ENCODE measurements at places on chromosomes 3 and 15.

DNA sequence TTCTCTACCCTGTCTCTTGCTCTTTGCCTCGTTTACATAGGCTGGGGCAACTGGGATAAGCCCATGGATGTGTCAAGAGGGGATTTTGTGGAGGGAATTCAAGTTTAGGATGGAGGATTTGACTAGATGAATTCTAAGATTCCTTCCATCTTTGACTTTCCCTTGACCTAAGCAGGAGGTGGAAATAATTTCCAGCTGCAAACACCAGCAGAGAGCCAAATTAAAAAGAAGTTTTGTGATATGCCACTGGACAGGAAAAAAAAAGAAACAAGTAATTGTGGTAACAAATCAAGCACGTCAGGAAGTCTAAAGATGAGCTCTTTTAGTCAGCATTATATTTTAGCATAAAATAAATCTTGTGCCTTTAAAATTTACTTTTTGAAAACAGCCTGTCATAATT, 49.8 kb downstream of the KCNMB2 start:
- DNase-seq: no peak

DNA sequence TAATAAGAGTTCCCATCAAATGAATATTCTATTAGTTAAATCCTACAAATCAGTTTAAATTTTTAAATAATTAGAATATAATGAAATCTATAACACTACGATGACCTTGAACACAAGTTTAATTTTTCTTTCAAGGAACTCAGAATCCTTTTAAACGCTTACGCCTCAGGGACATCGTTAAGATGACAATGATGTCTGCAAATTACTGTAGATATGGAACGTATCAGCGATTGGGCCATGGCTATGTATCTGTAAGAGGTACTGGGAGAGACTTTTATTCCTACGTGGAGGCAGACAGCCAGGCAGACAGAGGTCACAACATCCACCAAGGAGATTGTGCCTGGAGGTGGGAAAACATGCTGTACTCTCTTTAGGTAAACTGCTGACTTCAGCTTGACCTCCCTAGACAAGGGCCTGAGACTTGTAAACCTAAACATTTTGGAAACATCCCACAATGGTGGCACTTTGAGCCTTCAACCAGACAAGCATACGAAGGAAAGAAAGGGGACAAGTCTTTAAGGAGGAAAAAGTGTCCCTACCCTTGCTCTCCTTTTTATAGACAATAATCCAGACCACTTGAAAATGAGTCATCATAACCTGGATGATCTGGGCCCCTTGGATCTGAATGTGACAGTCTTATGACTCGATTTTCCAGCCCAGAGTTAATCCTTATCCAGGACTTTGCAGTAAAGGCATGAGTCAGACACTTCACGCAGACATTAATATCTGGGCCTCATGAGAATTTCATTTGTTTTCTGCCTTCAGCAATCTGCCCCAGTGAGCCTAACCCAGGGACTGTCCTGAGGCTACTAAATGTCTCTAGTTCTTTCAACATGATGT, 6.8 kb upstream of the LDHAL6B start:
- DNase-seq: peak; percentile 78

DNA sequence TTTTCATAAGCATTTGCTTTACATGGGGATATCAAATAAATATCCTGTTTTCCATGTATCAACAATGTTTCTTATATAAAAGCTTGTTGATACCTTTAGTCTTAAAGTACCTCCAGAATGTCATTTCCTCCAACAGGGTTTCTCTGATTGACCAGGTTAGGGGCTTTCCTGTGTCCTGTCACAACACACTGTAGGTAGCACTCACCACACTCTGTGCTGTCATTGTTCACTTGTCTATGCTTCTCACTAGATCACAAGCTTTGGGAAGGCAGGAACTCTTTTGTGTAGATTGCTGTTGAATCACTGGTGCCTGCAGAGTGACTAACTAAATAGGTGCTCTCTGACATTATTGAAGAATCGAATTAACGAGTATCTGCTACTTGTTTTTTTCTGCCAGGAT, 49.8 kb downstream of the USP50 start:
- DNase-seq: no peak

- peak; percentile 35 for DNase-seq
These were observed 41.5 kb downstream of the HRH1 start for GRCh38 chr3:11195721-11196332.

DNA sequence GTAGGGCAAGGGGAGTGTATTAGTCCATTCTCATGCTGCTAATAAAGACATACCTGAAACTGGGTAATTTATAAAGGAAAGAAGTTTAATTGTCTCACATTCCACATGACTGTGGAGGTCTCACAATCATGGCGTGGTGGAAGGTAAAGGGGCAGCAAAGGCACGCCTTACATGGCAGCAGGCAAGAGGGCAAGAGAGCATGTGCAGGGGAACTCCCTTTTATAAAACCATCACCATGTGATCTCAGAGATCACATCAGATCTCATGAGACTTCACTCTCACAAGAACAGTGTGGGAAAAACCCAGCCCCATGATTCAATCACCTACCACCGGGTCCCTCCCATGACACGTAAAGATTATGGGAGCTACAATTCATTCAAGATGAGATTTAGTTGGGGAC, 41.4 kb downstream of the SUMF1 start:
- DNase-seq: no peak

DNA sequence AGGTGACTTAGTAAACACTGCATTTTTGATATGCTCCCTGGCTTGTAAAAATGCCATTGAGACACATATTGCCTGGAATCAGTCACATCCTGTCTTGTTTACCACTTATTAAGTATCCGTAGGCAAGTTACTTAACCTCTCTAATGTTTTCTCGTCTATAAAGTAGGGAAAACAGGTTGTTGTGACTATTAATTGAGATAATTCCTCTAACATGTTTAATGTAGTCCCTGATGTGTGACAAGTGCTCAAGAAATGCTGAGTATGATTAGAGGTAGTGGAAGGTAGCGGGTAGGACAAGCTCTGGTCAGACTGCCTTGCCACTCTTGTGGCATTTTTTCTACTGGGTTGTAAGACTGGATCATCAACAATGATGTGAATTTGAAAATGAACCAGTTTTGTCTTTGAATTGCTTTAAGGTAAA, 54.1 kb downstream of the NFKBIZ start:
- DNase-seq: peak; percentile 73

- DNase-seq: peak; percentile 79
These were observed 87.3 kb upstream of the C15orf61 start for GRCh38 chr15:67433495-67434099.

DNA sequence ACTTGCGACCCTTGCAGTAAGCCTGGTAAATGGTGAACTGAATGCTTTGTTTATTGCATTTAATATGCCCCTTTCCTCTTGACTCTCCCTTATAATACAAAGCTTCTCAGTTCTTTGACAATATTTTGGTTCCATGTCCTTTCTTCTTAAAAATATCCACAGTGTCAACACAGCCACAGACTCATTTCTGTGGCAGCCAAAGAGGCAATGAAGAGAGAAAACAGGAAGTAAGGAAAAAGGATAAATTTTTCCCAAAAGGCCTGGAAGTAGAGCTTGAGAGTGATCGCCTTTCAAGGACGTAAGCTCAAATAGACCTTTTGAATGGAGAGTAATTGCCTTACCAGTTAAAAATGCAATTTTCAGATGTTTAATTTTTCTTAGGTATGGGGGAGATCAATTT, 59.4 kb downstream of the PEX5L start:
- no peak for DNase-seq

DNA sequence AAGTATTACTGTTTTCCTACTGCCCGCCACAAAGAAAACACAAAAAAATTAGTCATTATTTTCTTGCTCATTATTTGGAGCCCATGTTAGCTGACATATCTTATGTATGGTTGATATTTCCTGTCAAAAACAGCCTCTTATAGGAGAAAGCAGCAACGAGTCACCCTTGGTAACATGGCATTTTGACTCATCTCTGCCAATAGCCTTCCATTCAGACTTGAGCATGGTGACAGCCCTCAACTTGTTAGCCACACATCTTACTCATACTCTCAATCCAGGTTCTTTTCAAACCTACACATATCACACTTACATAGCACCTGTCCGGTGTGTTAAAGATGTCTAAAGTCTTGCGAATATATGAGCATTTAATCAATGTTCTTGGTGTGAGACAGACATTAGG, 109.4 kb upstream of the SAMMSON start:
- DNase-seq: peak; percentile 62

DNA sequence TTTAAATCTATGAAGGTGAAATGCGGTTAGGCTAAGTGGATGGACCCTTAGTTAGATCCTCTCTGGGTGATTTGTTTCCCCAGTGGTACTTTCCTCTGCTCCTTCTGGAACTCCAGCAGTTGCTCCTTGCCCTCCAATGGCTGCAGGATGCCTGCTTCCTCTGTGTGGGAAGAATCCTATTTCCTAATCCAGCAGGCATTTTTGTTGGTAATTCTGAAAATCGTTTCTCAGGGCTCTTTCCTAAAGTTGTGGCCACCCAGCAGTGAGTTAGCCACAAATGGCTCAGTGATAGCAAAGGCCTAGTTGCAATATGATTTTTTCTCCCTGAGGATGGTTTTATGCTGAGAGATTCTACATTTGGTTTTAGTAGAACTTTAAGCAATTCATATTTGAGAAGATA, 332.3 kb upstream of the C2CD4B start:
- peak; percentile 32 for DNase-seq

GRCh38 chr3:35908366-35909232, 269.3 kb downstream of the ARPP21 start:
- DNase-seq: peak; percentile 44

DNA sequence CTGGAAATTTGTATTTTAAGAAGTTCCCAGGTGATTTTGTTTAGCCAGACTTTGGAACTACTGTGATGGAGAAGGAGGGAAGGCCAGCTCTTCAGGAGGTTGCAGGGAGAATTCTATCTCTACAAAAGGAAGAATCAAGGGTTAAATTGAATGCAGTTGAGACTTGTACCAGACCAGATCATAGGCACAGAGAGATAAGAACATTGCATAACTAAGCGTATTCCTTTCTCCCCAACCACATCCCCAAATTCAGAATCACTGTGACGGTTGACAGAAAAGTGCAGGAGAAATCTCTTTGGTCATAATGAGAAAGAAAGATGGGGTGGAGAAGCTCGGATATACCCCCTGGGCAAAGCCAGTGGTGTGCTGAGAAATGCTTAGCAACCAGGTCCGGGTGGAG, 7.2 kb downstream of the PLD1 start:
- DNase-seq: no peak

GRCh38 chr3:32432711-32433530, 41.3 kb downstream of the CMTM7 start:
- peak; percentile 28 for DNase-seq

DNA sequence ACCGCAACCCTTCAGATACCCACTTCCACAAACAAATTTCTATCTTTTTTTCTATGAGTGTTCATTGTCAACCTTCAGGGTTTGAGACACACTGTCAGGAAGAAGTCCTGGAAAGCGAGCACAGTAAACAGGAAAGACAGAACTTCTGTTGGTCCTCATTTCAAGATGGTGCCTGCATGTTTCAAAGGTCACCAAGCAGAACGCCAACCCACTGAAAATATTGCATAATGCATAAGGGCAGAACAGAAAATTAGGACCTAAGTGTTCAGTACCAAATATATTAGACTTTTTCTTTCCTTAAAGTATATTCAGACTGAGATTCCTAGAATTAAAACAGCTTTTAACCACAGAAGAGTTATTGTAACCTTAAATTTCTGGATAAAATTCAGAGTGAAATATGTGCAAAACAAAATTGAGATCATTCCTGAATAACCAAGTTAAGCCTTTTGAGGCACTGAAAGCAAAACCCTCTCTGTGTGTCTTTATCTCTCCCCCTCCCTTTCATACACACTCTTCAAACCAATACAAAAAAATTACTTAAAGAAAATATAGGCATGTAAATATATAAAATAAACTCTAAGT, 387.8 kb upstream of the THBS1 start:
- DNase-seq: no peak

DNA sequence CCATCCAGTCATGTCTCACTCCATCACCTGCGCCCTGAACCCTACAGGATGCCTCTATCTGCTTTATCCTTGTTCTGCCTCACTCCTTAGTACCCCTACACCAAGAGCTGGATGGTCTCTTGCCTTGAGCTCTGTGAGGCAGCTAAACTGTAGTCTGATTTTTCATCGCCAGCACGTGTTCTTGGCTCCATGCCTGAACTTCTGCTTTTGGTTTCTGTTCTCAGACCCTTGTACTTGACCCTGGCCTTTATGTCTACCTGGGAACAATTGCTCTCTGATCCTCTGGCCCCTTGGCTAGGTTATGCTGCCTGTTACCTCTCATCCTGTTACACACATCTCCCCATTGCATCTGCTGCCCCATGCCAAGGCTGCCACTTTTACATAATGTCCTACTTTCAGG, 318.0 kb upstream of the LMCD1 start:
- no peak for DNase-seq

GRCh38 chr15:42332331-42332730, 27.0 kb upstream of the CAPN3 start:
- DNase-seq: peak; percentile 41

GRCh38 chr3:100104817-100105413, 9.4 kb downstream of the FILIP1L start:
- DNase-seq: no peak

GRCh38 chr3:46438831-46439230, 25.9 kb downstream of the LTF start:
- DNase-seq: no peak

DNA sequence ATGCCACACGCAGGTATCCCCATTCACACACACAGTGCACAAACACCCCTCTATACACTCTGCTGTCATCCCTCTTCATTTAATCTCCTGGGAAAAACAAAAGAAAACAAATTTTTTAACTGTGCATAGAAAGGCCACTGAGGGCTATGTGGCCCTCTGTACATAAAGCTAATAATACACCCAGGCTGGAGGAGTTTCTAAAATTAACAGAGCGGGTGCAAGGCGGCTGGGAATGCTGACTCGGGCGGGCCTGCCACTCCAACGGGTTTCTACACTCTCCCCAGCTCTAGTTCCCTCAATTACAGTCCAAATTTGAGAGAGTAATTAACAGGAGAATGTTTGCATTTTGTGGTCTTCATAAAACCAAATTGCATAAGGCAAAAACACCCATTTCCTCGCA, 23.1 kb downstream of the HCN4 start:
- no peak for DNase-seq

DNA sequence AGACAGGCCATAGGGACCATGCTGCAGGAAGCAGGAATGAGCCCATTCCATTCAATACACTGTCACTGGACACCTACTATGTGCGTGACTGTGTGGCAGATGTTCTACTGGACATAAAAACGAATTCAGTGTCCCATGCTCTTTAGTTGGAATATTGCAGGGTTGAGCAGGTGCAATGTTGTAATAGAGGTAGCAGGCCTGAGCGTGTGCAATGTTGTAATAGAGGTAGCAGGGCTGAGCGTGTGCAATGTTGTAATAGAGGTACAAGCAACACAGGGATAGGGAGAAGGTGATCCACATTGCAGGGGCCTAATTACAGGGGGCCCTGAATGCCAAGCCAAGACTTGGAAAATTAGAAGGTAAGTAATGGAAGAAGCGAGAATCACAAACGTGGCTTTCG, 261.4 kb upstream of the HES1 start:
- no peak for DNase-seq

DNA sequence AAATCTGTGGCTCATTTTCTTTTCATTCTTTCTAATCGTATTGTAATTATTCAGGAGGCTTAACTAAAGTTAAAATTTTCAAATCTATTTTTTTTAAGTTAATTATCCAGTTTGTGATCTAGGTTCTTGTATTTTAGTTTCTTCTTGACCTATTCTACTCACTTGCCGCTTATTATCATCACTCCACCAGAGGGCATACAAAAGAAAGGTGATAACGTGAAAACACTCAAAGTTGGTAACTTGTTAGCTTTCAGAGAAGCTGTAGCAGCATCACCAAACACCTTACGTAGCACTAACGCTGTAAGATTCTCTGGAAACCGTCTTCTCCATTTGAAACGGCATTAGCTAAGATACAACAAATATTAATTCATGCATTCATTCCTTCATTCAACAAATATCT, 4.8 kb downstream of the GNB4 start:
- DNase-seq: peak; percentile 23

GRCh38 chr3:52190294-52191074, 7.5 kb upstream of the ALAS1 start:
- peak; percentile 68 for DNase-seq
